ENCODE measurements at places on chromosomes 13 and 19.

DNA sequence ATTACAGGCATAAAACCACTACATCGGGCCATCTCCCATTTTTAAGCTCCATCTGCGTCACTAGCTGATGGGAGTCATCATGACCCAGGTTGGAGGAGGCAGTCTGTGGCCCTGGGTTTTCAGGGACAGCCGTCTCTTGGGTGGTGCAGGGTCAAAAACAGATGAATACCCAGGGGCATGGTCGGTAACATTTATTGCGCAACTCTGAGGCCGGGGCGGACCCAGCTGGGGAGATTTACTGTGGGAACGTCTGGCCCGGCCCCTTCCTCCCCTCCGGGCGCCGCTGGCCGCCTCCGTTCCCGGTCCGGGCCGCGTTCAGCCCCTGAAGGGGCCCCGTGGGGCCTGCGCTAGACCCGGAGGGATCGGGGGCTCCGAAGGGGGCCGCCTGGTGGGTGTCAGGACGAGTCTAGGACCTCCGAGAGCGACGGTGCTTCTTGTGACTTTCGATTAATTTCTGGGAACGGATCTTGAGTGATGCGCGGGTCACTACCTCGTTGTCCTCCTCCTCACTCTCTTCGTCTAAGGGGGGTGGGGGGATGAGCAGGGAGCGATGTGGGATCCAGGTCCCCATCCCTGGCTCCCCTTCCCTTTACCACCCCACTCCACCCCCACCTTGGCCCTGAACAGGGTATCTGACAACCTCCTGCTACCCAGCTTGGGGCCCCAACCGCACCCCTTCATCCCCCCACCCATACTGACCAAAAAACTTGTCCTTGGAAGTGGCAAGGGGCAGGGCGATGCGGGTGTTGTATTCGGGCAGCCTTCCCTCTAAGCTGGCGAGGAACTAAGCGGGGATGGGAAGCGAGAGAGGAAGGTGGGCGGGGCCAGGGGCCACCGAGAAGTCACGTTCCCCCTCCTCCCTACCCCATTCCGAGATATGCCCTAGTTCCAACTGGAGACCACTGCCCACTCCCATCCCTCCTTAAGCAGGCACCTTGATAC lies 1.6 kb upstream of the RGL3 start:
- no peak for DNase-seq

- DNase-seq, result peak; percentile 41
Measured at GRCh38 chr13:97285221-97285955, 63.3 kb downstream of the MBNL2 start.

DNA sequence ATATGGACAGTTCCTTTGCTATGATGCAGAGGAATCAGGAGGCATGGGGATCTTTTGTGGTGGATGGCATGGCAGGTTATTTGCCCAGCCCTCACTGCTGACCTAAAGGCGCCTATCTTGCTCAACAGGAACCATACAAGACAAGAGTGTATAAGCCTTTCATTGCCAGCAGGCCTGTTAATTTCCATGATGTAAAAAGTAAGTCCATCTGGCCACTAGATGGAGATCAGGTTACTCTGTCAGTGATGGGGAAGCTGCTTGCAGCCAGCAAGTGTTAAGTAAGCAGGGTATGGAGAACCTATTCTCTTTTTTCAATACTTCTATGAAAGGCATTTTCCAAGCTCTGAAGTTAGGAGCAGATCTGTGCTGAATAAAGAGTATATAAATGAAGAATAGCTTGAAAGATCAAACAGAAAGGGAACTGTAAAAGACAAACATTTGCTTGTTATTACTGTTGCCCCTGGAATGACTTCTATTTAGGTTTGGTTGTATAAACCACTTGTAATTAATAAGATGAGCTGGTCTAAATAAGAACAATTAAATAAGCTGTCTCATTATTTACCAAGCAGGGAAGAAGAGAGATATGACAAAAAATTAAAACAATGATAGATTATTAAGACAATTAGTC lies 210.9 kb downstream of the RGCC start:
- peak; percentile 91 for DNase-seq

- DNase-seq, result no peak
Measured at GRCh38 chr19:1967087-1967608, 26.2 kb downstream of the CSNK1G2 start.
